ENCODE measurements at places on chromosomes 13 and 19.

GRCh38 chr13:40664350-40665125, 1.9 kb downstream of the FOXO1 start:
- DNase-seq = peak; percentile 37

- DNase-seq = peak; percentile 38
These were observed 550 bp upstream of the DLL3 start for GRCh38 chr19:39497996-39498797.

- no peak for DNase-seq
These were observed 335 bp upstream of the SOX1 start for GRCh38 chr13:112066624-112067004.

DNA sequence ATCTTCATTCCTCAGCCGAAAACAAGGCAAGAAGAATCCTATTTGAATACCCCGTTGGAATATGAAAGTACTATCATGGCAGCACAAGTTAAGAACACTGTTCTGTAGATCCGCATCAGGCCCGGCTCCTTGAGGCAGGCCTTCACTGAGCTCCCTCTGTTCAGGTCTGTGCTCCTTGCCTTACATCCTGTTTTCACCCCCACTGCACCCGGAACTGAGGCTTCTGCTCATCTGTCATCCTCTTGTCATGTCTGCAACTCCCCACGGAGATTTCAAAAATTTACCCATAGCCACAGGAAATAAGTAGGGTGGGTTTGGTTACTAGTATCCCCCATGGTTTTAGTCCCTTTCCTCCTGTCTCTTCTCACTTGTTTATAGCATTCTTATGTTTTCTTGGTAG, 861.9 kb downstream of the GPC5 start:
- DNase-seq = no peak

DNA sequence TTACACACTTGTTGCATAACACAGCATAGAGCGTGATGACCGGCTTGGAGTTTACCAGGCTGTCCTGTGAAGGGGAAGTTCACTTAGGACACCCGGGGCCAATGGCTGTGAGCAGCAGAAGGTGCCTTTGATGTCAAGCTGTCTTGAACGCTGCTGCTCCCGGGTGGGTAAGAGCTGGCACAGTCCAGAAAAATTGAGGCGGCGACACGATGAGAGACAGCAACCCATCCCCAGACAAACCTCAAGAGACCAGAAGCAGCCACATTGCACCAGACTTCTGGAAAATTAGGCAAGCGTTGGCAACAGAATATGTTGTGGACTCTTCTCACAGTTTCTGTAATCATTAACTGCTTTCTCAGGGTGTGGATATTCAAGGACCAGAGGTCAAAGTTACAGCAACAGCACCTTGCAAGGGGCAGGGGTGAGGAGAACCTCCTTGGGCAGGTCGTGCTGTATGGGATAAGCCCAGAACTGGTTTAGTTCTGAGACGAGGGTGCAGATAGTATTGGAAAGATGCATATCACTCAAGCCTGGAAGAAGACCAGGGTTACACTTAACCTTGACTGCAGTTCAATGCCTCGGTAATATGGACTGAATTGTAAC, 10.1 kb downstream of the NFILZ start:
- no peak for DNase-seq

DNA sequence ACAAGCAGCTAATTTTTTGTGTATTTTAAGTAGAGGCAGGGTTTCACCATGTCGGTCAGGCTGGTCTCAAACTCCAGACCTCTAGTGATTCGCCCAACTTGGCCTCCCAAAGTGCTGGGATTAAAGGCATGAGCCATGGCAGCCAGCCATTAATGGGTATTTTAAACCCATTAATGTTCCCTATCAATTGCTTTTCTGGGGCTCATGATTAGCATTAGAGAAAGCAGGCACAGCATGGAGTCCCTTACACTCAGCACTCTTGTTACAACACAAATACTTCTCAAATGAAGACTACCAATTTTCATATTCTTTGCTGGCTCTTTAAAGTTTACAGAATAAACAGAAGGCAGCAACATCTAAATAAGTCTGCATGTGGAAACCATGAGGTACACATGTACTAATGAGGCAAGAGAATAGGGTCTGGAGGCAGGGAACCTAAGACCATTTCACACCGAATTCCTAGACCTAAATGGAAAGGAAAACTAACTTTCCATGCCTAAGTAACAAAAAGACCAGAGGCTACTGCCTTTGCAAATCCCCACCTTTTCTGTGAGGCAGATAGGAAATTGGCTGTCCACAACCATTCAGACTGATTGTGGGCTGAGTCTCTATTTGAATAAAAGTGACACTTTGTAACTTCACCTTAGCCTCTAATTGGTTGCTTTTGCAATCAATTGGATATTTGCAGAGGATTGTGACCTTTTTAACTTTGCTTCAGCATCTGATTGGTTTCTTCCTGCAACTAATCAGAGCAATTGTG, 21.2 kb downstream of the ZNF675 start:
- no peak for DNase-seq

DNA sequence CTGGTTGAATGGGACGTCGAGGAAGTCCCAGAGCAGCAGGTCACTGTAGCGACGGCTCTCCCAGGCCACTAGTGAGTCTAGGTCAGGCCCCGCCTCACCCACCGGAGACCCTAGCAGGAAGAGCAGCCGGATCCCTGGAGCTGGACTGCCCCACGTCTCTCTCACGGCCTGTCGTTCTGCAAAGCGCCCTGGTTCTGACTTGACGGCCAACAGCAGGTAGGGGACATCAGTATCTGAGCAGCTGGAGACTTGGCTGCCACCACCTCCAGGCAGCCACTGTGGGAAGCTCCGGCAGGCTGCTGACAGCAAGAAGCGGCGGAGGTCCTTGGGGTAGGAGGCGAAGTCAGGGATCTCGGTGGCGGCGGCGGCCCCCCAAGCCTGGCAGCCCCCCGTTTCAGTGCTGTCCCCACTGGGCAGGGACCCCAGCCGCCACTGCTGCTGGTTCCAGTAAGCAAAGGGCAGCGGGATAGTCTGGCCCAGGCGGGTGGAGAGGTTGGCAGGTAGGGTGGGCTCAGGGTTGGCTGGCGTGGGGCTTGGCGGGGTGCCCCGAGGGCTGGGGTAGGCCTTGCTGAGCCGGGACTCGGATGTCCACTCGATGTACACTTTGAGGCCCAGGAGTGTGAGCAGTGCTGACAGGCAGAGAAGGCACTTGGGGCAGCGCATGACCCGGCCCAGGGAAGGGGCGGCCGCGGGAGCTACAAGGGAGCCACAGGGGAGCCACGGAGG, 895 bp downstream of the B3GNT8 start:
- no peak for DNase-seq

DNA sequence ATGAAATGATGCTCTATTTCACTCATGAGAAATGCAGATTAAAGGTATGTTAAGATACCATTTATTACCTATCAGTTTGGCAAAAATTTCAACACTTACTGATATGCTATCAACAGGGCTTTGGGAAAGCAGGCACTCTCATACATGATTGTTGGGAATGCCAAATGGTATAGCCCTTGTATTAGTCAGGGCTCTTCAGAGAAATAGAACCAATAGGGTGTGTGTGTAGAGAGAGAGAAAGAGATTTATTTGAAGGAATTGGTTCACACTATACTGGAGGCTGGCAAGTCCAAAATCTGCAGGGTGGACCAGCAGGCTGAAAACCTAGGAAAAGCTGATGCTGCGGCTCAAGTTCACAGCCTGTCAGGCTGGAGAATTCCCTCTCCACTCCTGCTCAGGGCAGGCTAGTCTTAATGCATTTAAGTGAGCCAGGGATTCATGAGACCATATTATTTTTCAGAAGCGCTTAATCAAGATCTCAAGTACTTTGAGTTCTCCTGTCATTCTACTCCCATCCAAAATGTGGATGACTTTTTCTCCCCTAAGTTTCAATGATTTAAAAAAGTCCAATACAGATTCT, 72.4 kb downstream of the NHLRC3 start:
- DNase-seq = no peak

GRCh38 chr19:39111593-39112199, 13.9 kb upstream of the PAK4 start:
- DNase-seq = no peak

- no peak for DNase-seq
These were observed 27.4 kb downstream of the SLITRK6 start for GRCh38 chr13:85771856-85772255.

- DNase-seq = no peak
These were observed 95.0 kb upstream of the KLF12 start for GRCh38 chr13:74229242-74229641.

DNA sequence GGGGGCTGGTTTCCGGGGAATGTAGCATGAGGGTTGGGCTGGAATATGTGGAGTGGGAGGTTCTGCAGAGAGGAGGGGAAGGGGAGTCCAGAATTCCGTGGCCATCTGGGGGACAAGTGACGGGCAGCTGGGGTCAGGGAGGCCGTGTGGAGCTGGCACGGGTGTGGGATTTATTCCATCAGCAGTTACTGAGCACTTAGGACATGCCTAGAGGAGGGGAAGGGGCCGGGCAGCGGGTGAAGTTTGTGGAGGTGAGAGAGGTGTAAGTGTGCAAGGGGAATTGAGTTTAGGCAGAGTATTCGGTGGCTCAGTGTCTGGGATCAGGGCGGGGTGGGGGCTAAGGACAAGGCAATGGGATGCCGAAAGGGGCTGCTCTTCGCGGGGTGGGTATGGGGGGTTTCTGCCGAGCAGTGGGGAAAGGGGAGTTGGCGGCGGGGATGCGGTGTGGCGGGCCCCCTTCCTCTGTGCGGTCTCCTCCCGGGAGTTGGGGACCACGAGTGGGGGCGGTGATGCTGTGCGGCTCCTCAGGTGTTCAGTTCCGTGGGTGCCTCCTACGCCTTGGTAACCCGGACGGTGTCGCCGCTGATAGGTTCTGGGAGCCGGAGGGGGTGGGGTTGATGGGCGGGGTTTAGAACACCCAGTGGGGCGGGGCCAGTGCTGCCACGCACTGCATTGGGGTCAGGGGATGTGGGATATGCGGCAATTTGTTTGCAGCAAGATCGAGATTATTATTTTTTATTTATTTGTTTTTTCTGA, 5.4 kb downstream of the CCDC61 start:
- no peak for DNase-seq

GRCh38 chr13:39509616-39510315, 93.2 kb downstream of the LHFPL6 start:
- DNase-seq = no peak

DNA sequence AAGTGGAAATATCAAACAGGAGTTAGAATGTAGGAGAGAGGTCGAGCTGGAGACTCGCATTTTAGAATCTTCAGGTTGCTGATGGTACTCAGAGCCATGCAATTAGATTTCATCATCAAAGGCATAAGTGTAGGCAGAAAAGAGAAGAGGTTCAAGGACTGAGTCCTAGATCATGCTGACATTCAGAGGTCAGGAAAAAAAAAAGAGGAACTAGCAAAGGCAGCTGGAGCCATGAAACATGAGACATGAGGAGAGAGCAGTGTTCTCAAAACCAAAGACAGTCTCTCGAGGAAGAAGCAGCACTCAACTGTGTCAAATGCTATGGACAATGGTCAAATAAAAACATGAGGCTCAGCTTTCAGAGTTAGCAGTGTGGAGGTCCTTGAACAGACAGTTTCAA, 12.4 kb upstream of the TPP2 start:
- no peak for DNase-seq

- no peak for DNase-seq
These were observed 691 bp upstream of the OLFM2 start for GRCh38 chr19:9937001-9937411.

DNA sequence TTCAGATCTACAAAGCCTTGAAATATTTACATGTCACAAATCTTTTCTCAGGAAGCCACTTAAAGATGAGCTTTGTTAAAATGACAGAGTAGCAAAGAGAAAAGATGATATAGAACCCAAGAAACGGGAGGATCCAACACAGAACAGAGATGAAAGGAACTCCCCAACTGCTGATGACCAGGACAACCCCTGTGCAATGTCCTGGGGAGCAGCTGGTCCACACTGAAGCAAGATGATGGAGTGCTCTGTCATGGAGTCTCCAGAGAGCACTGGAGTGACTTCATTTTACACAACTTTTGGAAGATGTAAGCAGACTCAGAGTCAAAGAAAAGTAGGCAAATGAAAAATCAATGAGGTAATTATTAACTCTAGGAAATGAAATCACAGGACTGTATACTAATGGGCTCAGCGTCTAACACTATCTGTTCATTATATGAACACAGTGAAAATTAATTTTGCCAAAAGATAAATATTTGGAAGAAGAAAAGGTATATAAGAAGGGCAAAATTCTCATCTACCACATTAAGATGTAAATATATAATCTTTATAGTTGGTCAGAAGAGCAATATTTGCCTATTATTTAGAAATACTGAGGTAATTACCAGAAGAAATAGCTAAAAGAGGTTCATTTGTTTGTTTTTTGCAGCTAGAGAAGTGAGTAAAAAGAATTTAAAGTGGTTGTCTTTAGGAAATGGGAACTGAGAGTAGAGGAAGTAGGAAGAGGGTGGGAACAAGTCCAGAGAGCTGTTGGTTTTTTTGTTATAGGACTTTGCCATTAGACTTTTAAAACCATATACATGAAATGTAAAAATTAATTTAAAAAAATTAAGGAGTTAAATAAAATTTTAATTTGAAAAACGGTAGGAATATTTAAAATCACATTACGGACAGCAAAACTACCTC, 30.5 kb downstream of the MTRF1 start:
- no peak for DNase-seq

GRCh38 chr13:114019367-114019766, 45.5 kb upstream of the C13orf46 start:
- peak; percentile 54 for DNase-seq

- no peak for DNase-seq
These were observed 54.2 kb upstream of the PTPRS start for GRCh38 chr19:5394551-5395505.

- DNase-seq = peak; percentile 97
These were observed at the start of gene MARCHF2 for GRCh38 chr19:8412783-8413628. MARCHF2 (plus strand) TSS chr19:8413305; CDS start chr19:8421841, 8,536 bp downstream.

DNA sequence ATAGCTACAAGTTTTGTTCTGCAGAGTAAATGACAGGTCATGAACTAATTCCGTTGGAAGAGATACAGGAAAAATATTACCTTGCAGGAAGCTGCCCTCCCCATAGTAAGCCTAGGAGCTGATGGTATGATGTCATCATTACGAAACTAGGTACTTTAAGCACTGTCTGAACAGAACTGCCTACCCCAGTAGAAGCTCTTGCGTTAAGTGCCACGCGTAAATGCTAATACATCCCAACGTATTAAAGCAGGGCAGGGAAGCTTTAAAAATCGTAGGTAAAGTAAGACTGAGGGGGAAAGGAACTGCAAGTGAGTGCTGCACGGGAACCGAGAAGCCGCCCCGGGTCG, 572 bp downstream of the UGGT2 start:
- DNase-seq = peak; percentile 17

DNA sequence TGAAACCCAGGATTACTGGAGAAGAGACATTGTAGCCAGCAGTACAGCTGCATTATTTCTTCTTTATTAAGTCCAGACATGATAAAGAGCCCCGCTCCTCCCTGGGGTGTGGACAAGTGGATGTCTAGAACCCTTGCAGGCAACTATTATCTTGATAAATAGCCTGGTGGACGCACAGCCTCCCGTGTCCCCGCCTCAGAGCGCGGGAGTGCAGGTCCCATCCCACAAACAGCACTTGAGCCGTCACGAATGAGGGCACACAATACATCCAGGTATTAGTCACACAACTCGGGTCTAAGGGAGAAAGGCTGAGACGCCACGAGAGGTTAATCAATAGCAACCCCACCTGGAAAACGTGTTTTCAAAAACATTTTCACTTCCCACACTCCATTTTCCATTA, 213.2 kb upstream of the SOX1 start:
- DNase-seq = no peak
